ENCODE measurements at places on chromosomes 3 and 15.

- DNase-seq: no peak
These were observed 90.7 kb upstream of the SLC6A6 start for GRCh38 chr3:14311729-14312128.

- no peak for DNase-seq
These were observed 10.5 kb upstream of the BUB1B start for GRCh38 chr15:40150163-40150925.

DNA sequence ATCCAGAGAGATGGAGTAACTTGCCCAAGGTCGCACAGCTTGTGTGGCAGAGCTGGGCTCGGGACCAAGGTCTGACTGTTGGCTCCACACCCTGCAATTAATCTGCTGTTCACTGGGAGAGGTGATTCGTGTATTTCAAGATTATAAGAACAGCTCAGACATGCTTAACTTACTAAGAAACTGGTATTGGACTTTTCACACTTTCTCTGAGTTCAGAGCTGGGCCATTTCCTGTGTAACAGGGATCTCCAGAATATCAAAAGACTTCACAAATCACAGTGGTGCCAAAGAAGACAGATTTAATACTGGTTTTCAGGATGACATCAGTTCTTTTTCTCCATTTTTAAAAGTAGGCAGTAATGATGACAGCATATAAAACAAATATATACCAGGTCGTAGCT, 156.8 kb upstream of the UBE2E1 start:
- no peak for DNase-seq

DNA sequence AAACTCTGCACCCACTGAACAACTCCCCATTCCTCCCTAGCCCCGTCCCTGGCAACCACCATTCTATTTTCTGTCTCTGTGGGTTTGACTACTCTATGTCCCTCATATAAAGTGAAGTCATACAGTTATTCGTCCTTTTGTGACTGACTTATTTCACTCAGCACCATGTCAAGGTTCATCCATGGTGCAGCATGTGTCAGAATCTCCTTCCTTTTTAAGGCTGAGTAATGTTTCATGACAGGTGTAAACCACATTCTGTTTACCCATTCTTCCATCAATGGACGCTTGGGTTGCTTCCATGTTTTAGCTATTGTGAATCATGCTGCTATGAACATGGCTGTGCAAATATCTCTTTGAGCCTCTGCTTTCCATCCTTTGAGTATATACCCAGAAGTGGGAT, 192.3 kb upstream of the NSMCE3 start:
- no peak for DNase-seq

- no peak for DNase-seq
These were observed 866.9 kb downstream of the ROBO1 start for GRCh38 chr3:78900880-78901279.

DNA sequence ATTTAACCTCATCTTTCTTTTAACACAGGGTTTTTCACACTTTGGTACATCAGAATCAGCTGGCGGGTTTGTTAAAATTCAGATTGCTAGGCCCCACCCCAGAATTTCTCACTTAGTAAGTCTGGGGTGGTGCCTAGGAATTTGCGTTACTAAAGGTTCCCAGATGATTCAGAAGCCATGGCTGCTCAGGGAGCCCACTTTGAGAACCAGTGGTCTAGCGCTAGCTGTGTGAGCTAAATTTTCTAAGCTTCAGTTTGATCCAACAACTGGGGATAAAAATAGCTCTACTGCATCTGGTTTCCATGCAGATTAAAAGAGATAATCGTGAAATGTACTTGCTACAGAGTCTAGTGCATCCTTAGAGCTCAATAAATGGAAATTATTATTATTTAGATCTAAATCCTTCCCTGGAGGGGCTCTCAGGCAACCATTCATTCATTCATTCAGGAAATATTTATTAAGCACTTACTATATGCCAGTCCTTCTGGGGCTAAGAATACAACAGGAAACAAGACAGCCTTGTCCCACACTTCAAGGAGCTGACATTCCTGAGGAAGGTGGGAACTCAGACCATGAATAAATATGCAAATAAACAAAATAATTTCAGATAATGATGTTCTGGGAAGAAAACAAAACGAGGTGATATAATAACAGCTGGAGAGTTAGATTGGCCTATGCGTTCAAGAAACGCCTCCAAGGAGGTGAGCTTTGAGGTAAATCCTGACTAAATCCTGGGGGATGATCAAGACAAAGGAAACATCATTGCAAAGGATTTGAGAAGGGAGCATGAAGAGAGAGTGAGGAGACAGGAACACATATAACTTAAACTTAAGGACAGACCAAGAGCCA, 3.9 kb upstream of the CIDEC start:
- DNase-seq: no peak

DNA sequence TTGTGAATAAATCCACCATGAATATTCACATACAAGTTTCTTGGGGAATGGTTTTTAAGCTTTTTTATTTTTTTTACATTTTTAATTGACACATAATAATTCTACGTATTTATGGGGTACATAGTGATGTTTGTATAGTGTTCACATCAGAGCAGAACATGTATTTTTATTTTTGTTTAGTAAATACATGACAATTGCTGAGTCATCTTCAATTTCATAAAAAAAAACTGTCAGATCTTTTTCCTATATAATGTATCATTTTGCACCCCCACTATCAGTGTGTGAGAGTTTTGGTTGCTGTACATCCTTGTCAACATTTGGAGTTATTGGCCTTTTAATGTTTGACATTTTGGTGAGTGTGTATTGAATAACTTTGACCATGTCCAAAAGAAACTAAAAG, 39.9 kb upstream of the FILIP1L start:
- DNase-seq: no peak

GRCh38 chr3:150775001-150775599, 12.1 kb upstream of the SIAH2 start:
- DNase-seq: no peak

DNA sequence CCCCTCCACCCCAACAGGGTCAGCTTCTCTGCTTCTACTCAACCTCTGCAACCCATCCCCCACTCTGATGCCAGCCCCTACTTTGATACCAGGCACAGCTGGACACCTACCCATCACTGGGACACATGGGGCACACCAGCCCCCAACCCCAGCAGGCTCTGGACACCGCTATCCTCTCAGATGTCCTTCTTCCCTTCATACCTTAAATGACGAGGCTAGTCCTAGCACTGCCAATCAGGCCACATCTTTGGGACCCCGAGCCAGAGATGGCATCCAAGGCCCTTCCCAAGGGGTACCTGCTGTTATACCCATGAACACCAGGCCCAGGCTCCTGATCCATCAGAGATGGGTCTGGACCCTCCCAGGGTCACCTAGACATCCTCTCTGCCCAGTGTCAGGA, 10.6 kb downstream of the POC1A start:
- DNase-seq: no peak

GRCh38 chr3:111989061-111989678, 9.6 kb upstream of the TAGLN3 start:
- no peak for DNase-seq

- DNase-seq: no peak
These were observed 19.2 kb downstream of the EID1 start for GRCh38 chr15:48896869-48897814.

DNA sequence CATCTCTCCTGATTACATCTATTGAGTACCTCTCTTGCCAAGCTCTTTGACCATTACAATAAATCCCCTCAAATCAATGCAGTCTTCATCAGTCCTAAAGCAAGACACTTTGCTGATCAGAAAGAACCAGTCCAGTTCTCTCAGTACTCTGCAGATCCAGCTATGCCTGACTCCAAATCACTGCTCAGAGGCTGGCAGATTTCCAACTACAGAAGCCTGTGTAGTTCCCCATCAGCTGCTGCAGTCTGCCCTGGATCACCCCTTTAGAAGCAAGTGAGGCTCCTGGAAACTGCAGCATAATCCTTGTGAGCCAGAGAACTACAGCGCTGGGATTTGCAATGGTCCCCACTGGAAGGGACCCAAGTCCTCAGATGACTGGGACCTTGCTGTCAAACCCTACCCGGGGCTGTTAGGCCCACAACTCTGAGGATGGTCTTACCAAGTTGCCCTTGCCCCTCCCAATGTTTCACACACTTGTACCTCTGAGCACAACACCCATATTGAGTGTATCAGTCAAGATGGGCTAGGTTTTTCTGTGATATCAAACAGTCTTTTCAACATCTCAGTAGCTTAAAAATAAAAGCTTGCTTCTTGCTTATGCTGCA, 81.9 kb upstream of the TOPAZ1 start:
- DNase-seq: no peak

GRCh38 chr3:110583373-110583935, 488.2 kb upstream of the NECTIN3 start:
- no peak for DNase-seq

DNA sequence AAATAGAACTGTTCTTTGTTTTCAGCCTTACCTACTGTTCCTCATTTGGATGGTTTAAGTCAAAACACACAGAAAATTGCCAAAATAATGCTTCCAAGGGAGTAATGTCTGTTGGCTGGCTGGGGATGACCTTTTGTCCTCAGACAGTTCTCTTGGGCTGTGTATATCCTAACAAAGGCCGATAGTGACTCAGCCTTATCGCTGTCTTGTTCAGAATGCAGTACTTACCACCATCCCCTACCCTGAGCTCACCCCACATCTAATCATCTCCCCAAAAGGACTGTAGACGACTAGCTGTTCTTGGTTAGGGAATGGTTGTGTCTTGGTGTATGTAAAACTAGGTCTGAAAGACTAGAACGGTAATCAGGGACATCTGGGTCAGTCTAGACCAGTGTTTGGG, 35.0 kb downstream of the RAB11A start:
- DNase-seq: no peak

DNA sequence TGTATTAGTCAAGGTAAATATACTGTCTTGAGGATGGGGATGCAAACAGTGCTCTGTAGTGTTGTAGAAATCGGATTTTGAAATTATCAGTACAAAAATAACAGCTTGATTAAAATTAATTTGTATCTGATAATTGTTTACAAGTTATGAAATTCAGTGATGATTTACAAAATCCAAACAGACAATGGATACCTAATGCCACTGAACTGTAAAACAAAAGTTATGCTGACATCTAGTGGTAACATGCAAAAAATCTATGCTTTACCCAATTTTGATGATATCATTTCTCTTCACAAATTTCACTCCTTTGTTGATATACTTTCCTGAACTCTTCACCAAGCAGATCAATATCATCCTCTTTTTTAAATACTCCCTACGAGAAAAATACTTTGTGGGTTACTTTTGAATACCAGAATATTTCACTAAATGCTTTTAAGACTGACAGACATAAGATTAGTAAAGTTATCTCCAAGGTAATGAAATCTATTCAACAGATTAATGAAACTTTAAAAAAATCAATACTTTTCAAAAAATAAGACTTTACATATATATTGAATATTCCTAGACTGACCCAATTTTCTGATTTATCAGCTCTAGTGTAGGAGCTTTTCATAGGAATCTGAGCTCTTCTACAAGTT, 36.0 kb downstream of the MNS1 start:
- DNase-seq: no peak

GRCh38 chr3:147244397-147244796, 161.9 kb downstream of the ZIC4 start:
- DNase-seq: no peak

DNA sequence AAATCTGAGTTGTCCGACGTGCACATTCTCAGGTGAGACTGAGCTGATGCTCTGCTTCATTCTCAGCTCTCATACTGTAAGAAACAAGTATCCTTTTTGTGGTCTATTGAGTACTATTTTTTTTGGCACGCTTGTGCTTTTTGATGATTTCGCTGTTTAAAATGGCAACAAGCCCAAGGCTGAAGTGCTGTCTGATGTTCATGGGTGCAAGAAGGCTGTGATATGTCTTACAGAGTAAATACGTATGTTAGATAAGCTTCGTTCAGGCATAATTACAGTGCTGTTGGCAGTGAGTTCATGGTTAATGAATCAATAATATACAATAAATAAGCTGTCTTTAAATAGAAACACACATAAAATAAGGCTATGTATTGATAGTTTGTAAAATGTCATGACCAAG, 27.2 kb downstream of the AQR start:
- no peak for DNase-seq

DNA sequence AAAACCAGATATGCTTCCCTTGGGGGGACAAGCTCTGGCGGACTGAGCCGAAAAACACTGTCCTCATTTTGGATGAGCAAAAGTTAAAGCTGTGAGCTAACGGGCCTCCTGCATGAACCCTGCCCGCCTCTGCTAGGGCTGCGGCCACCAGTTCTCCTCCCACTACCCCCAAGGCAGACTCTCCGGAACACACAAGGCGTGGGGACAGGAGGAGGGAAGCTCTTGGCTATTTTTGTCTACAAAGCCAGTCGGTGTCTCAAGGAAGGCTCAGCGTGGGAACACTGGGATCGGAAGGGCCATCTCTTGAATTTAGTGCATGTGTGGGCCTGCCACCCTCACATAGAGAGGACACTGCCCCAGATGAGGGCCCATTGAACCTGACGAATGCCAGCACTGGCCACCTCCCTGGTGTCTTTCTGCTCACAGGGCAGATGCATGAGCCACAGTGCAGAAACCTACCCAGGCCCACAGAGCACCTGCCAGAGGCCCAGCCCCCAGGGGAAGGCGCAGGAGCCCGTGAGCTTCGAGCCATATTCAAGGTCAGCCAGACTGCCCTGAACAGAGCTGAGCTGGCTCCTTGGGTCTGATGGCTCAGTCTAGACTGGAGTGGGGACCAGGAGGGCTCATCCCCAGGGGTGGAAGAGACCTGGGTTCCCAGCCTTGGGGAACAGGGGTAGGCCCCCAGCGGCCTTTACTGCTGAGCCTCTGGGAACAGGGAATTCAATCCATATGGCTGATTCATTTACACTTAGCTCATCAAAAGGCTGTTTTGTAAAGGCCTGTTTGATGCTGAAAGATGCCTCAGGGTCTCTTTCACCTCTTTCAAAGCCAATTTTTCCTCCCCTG, 38.3 kb downstream of the HCN4 start:
- no peak for DNase-seq

DNA sequence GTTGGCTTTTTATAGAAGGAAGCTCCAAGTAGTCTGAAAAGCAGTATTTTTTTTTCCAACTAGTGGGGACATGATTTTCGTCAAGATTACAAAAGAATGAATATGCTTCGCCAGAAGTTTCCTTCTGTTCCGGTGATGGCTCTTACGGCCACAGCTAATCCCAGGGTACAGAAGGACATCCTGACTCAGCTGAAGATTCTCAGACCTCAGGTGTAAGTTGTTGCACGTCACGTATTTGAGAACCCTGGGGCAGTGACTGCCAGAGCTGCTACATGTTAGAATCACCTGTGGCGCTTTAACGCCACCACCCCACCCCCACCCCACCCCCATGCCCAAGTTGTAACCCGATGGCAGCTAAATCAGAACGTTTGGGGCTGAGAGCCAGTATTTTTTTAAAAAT, 52.2 kb downstream of the BLM start:
- DNase-seq: no peak

DNA sequence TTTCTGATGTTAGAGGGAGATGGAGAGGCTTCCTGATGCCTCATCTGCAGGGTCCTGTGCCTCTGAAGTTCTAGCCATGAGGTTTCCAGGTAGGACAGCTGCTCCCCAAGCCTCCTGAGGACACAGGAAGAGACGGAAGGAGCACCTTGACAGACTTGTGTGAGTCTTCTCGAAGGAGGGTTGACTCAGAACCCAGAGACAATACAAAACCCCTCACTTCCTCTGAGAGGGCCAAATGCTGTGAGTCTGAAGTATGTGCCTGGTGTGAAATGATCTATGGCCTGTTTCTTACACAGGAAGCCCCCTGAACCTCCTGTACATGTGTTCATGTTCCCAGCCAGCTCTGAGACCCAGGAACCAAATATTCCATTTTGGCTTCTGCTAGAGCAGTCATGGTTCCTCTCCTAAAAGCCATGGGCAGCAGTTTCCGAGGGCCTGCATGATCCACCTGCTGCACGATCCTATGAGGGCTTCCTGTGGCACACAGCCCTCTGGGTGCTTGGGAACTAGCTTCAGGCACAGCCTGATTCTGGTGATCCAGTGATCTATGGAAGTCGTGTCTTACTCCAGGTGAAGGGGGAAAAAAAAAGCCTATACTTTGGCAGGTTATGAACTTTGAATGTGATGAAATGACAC, 62.2 kb downstream of the AAGAB start:
- DNase-seq: no peak
